ENCODE measurements at places on chromosomes 5 and 9.
A peak's percentile ranks its signal among the peaks of the same experiment; 100 is the strongest.

DNA sequence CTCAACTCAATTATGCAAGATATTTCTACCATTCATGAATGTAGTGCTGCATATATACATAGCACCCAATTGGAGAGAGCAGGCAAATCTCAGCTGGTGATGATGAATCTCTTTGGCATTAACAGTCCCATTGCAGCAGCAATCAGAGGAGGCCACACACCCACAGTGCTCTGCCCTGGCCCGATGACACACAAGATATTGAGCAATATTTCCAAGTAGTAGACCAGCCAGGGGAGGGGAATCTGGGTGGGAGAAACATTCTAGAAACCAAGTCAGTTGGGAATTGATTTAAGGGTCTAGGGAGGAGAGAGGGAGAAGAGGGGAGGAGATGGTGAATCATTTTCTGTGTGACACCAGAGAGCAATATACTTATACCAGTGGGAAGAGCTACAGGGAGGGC lies 14.9 kb upstream of the C5orf63 start:
- DNase-seq: peak; percentile 82

- no peak for DNase-seq
Measured at GRCh38 chr5:175696139-175696854, 38.4 kb downstream of the HRH2 start.

DNA sequence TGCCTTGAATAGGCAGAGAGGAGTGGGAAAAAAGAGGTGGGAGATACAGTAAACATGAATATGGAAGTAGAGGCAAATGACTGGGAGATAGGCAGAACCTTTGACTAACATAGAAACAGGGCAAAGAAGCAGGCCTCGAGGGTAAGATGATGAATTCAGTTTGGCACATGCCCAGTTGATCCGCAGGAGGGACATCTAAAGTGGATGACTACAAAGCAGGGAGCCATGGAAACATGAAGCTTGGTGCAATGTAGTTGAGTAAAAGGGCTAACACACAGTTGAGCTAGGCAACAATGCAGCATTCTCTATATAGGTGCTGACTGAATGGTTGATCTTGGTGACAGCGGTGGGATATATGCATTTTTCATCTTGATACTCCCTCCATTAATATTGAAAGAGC lies 253.8 kb downstream of the DMRT2 start:
- no peak for DNase-seq

GRCh38 chr5:153476767-153477166 lies 13.7 kb upstream of the GRIA1 start:
- DNase-seq: peak; percentile 86

- peak; percentile 78 for DNase-seq
Measured at GRCh38 chr9:36572515-36573418, at the start of gene MELK. Gene MELK, plus strand, starts transcription at chr9:36572895. Its CDS starts 8,787 bp downstream, at chr9:36581682.

DNA sequence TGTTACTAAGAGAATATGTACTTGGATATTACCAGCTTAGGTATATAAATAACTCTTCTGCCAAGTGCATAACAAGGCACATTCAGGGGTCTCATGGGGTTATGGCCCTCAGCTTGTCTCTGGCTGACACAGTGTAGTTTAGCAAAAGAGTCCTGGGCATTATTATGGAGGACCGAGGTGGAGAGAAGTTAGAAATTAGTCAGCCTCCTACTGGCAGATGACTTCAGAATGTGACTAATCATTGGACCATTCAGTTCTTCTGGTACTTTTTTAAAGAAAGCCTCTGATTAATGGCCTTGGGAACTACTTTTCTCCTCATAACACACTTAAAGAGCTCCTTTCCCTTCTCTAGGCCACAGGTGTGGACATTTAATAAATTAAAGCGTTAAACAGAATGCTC lies 178.9 kb downstream of the SH3GL2 start:
- peak; percentile 3 for DNase-seq

- no peak for DNase-seq
Measured at GRCh38 chr5:129803403-129803802, 55.5 kb downstream of the MINAR2 start.

DNA sequence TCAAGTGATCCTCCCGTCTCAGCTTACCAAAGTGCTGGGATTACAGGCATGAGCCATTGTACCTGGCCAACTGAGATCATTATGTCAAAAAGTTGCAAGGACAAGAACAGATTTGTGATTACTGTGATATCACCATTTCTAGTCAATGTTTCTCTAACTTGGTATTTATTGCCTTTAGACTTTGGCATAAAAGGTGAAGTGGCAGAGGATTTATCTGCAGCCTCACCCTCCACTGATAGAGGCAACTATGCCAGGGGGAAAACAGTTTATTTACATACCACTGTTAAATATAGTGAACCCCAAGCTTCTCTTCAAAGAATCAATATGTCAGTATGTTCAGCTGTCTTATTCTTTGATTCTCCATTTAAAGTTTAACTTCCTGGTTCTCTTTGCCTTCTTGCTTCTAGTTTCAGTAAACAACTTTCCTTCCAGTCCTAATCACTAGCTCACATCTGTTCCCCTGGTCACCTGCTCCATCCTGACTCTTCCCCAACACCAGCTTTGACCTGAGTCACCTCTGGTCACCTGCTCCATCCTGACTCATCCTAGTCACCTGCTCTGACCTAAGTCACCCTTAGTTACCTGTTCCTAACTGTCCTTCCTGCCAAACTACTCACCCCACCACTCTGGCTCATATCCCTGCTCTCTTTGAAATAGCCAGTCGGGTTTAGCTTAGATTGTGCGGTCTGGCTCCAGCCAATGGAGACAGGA lies 29.9 kb downstream of the SEMA6A start:
- no peak for DNase-seq

DNA sequence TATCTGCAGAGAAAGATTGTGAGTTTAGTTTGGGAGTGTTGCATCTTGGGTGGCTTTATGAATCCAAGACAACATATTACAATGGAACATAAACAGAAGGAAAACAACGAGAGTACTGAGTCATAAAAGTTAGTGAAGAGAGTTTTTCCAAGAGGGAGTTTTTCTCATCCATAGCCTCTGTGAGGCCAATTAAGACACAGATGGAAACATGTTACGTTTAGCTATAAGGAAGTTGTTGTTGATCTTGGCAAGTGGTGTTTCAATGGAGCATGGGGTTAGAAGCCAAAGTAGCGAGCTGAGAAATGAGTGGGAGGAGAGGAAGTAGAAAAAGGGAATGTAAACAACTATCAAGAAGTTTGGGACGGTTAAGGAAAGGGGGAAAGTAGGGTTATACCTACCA lies 53.3 kb upstream of the SPATA31D4 start:
- DNase-seq: peak; percentile 84

DNA sequence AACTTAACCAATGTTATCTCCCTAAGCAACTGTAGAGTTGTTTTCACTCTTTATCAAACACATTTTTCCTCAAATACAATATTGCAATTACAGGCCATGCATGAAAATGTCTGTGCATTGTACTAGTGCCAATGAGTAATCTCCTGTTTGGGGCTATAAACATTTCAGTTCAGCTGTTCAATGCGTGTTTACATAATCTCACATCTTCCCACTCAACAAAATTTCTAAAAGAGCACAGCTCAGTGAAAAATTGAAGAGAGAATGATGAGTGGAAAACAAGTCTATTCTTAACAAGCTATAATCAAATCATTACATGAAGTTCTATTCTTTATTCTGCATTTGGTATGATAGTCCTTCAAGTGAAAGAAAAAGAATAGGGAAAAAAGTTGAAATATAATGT lies 780.5 kb upstream of the CDH9 start:
- DNase-seq: peak; percentile 25

Measured in astrocyte of the spinal cord (primary cell).